LNCaP clone FGC (cell line): ENCODE measurements at places on chromosomes 3 and 15.

- no peak for DNase-seq
Measured at GRCh38 chr3:4739289-4740236, 239.7 kb upstream of the BHLHE40 start.

- DNase-seq, result no peak
Measured at GRCh38 chr3:24845524-24846155, 351.0 kb upstream of the THRB start.

- no peak for DNase-seq
Measured at GRCh38 chr3:2851361-2851760, 258.8 kb downstream of the IL5RA start.

- no peak for DNase-seq
Measured at GRCh38 chr3:17514597-17514996, 227.8 kb downstream of the TBC1D5 start.

- DNase-seq, result no peak
Measured at GRCh38 chr3:58540176-58540858, 3.3 kb upstream of the ACOX2 start.

DNA sequence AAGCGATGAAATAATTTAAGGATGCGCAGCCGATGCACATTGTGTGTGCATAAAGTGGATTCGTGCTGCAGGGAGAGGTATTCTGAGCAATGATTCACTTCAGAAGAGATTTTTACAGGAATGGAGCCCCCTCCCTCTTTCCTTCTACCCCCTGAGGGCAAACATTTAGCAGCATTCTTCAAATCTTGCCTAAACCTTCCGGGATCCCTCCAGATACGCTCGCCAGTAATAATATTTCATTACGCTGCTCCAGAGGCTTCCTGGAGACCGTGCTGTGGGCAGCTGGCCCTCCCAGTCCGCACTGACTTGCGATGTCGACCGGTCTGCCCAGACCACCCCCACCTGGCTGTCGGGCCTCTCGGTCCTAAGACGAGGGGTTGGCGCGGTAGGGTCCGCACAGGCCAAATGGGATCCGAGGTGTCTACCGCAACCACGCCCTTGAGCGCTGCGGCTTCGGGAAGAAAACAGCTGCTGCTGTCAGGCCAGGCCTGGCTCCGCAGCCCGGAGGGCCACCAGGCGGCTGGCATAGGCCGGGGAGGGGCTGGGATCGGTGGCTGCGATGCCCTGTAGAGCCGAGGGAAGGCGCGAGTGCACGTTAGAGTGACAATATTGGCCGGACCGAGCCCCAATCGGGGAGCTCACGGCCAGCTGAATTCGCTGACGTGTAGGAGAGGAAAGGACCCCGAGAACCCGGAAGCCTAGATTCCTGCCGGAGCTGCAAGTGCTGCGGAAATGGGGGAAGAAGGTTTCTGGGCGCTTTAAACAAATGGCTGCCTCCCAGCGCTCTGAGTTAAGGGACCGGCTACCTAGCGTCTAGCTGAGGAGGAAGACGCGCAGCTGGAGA, 14.3 kb downstream of the ZIC4 start:
- DNase-seq, result no peak

DNA sequence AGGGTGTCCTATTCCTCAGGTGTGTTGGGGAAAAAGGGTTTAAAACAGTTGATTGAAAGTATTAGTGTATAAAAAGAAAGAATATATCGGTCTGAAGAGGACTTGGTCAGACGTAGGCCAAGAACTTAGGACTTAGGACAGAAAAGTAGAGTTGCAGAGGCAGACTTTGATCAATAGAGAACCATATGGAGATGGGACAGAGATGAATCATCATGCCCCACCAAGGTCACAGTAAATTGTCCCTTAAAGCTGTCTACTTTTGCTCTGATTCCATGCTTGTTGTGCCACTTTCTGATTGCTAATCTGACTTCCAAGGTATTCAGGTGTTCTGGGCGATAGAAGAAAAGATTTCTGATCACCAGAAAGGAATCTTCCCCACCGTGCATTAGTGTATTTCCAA, 52.9 kb upstream of the ZDHHC23 start:
- no peak for DNase-seq

DNA sequence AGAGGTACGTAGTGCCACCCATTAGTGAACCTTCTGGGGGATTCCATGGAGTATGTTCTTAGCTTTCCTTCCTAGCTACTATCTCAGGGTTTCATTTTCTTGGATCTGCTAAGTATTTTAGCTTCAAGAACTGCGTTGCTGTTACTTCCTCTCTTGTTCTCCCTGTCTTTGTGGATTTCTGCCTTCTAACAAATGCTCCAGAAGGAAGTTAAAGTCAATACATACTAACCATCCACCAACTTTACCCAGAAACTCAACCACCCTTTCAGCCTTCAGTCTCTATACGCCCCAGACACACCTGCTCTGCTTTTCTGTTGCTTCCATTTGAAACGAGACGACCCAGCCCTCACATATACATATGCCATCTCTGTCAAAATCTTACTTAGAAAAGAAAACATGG, 2.4 kb upstream of the KLF13 start:
- no peak for DNase-seq

GRCh38 chr3:89375451-89375850, 268.0 kb downstream of the EPHA3 start:
- DNase-seq, result no peak

DNA sequence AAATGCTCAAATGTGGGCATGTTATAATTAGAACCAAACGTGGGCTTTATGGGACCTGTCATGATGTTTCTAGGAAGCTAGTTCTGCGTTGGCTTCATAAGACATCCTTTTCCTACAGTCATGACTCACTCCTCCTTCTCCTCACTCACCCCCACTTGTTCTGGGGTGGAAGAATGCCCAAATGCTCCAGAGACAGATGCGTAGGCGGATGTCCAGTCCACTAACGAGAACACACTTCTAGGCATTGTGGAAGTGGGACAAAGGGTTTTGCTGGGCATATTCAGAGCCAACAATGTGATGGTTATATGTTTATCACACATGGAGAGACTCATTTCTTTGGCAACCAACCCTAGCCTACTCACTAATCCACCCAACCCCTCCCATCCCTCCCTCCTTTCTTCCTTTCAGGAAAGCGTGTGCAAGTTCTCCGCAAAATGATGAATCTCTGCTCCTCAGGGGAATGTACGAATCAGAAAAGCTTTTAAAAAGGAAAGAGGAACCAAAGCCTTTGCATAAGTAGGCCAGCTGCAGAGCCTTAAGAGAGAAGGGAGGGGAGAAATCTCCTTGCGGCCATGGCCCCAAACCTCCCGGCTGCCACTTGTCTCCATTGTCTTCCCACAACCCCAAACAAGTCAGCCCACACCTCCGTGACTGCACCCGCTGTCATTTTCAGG, 123.0 kb upstream of the SPRED1 start:
- DNase-seq, result no peak
